ENCODE measurements at places on chromosomes 2 and 18. TPM values are rescaled to one million over a fixed set of nuclear protein-coding genes. Genes with fewer than 3 reads are reported as not detected.

MRO gene
- total RNA-seq, result not detected

- H3K4me1 ChIP-seq, result peaks cover 24% of the 10 kb centered on the region
- no peak for DNase-seq
- H3K4me3 ChIP-seq, result no peak overlapping the region
- no peaks in the 10 kb centered on the region for H3K36me3 ChIP-seq
Measured at GRCh38 chr18:58056852-58057251, 12.8 kb downstream of the NEDD4L start.

LRATD1 gene
- 4.7 TPM for total RNA-seq

ZNF385B gene
- not detected for total RNA-seq

- no peak overlapping the region for H3K27ac ChIP-seq
- H3K27me3 ChIP-seq, result no peaks in the 10 kb centered on the region
- H3K36me3 ChIP-seq, result peaks cover 4% of the 10 kb centered on the region
- peaks cover 13% of the 10 kb centered on the region for H3K4me1 ChIP-seq
Measured at GRCh38 chr2:54420524-54421172, 35.5 kb upstream of the SPTBN1 start.

- H3K4me3 ChIP-seq, result no peak overlapping the region
- H3K27ac ChIP-seq, result no peak overlapping the region
- no peaks in the 10 kb centered on the region for H3K27me3 ChIP-seq
- no peaks in the 10 kb centered on the region for H3K36me3 ChIP-seq
- H3K4me1 ChIP-seq, result no peaks in the 10 kb centered on the region
- DNase-seq, result peak; percentile 78
Measured at GRCh38 chr18:70454704-70455322, 166.0 kb downstream of the SOCS6 start.

GRCh38 chr2:16774980-16775898, 109.6 kb upstream of the CYRIA start:
- H3K27me3 ChIP-seq, result peaks cover 4% of the 10 kb centered on the region
- no peak overlapping the region for H3K4me3 ChIP-seq
- no peak overlapping the region for H3K27ac ChIP-seq
- no peaks in the 10 kb centered on the region for H3K36me3 ChIP-seq

- DNase-seq, result no peak
- no peaks in the 10 kb centered on the region for H3K27me3 ChIP-seq
- no peak overlapping the region for H3K27ac ChIP-seq
- no peaks in the 10 kb centered on the region for H3K4me1 ChIP-seq
Measured at GRCh38 chr2:150370561-150370960, 116.9 kb downstream of the RND3 start.

DNA sequence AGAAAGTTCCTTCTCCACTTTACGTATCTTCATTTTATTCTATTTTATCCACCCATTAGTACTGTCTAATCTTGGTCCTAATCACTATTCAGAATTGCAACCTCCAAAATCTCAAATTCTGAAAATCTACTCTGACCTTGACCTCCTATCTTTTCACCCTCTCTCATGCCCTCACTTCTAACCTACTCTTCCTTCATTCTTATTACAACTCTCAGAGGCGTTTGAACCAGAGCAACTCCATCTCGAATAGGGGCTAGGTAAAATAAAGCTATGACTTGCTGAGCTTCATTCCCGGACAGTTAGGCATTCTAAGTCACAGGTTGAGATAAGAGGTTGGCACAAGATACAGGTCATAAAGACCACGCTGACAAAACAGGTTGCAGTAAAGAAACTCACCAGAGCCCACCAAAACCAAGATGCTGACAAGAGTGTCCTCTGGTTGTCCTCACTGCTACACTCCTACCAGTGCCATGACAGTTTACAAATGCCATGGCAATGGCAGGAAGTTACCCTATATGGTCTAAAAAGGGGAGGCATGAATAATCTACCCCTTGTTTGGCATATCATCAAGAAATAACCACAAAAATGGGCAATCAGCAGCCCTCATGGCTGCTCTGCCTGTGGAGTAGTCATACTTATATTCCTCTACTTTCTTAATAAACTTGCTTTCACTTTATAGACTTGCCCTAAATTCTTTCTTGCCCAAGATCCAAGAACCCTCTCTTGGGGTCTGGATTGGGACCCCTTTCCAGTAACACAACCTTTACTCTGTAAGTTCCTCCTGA, 11.4 kb downstream of the CCDC88A start:
- DNase-seq, result peak; percentile 31
- H3K4me1 ChIP-seq, result peaks cover 17% of the 10 kb centered on the region
- peak overlapping the region; percentile 0 for H3K4me3 ChIP-seq
- peak overlapping the region; percentile 46 for H3K27ac ChIP-seq
- H3K36me3 ChIP-seq, result peaks cover 31% of the 10 kb centered on the region

DNA sequence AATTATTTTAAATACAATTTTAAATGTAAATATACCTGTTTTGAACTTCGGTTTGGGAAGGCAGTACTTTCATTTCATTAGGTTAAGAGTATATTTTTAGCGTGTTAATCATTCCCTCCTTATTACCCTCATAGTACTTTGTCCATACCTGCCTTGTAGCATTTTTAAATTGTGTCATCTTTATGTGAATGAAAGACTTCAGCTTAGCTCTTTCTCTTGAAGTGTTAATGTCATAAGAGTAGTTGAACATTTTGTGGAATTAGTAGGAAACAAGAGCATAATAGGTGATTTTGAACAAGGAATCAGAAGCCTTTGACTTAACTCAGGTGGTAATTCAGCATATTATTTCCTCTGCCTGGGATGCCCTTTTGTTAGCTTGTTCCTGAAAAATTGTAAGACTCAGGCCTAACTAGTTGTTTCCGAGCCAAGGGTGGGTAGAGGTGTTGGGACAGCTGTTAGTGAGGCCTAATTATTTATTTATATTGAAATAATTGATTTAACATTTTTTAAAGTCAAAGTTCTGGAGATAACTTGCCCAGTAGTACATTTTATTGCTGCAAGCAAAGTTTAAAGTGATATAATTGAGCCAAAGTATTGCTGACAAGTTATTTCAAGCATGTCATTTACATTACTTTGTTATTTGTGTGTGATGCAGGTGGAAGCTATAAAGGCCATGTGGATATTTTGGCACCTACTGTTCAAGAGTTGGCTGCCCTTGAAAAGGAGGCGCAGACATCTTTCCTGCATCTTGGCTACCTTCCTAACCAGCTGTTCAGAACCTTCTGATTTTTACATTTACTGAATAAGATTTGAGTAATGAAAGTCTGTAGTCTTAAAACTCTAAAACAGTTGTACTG, 38.7 kb downstream of the DDX1 start:
- no peak overlapping the region for H3K27ac ChIP-seq
- no peaks in the 10 kb centered on the region for H3K4me1 ChIP-seq
- no peak for DNase-seq
- H3K27me3 ChIP-seq, result no peaks in the 10 kb centered on the region
- H3K4me3 ChIP-seq, result no peak overlapping the region

DNA sequence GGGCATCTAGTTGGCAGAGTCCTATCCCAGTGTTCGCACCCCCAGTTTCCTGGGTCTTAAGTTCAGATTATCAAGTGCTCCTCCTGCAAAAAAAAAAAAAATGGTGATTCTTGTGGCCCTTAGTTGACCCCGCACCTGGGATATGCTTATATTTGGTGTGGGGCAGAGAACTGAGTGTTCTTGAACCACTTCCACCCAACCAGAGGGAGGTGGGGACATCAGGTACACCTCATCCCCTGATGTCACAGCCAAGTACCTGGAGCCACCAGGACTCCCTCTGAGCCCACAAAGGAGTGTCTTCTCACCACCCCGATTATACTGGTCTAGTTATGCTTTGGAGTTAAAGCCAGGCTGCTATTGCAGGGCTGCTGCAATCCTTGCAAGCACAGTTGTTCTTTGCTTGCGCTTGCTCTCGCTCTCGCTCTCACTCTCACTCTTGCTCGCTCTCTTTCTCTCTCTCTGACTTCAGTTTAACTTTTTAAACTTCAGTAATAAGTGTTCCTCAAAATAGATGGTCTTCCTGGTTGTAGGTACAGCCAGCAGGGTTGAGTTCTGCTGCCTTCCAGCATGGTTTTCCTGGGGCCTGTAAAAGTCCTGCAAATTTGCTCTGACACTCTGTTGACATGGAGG, 265.7 kb downstream of the NEDD4L start:
- H3K27me3 ChIP-seq, result no peaks in the 10 kb centered on the region
- H3K4me1 ChIP-seq, result peaks cover 30% of the 10 kb centered on the region
- H3K27ac ChIP-seq, result peak overlapping the region; percentile 43
- DNase-seq, result no peak

PLB1 gene
- total RNA-seq, result 0.91 TPM

DNA sequence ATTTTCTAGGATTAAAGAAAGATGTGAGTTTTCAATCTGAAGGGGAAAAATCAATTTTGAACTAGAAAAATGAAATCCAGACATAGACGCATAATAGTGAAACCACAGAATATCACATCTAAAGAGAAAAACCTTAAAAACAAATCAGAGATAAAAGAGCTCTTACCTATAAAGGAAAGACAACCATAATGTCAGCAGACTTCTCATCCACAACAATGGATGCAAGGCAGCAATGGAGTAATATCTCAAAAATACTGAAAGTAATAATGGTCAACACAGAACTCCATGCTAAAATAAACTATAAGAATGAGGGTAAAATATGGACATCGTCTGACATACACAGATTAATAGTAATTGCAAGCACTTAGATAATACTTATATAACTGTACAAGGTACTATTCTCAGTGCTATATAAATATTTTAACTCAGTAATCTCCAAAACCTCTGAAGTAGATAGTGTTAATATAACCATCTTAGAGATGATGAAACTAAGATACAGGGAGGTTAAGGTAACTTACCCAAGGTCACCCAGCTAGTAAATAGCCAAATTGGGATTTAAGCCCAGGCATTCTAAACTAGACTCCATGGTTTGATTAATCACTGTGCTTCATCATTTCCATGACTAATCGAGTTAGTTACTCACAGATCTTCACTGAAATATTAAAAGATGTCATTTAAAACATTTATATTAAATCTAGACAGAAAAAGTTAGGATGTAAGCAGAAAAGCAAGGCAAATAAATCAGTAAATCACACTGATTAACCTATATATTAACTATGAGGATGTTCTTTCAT, 89.4 kb upstream of the SPTBN1 start:
- DNase-seq, result no peak
- peaks cover 12% of the 10 kb centered on the region for H3K27me3 ChIP-seq
- H3K36me3 ChIP-seq, result no peaks in the 10 kb centered on the region
- H3K4me3 ChIP-seq, result no peak overlapping the region
- H3K27ac ChIP-seq, result no peak overlapping the region

DNA sequence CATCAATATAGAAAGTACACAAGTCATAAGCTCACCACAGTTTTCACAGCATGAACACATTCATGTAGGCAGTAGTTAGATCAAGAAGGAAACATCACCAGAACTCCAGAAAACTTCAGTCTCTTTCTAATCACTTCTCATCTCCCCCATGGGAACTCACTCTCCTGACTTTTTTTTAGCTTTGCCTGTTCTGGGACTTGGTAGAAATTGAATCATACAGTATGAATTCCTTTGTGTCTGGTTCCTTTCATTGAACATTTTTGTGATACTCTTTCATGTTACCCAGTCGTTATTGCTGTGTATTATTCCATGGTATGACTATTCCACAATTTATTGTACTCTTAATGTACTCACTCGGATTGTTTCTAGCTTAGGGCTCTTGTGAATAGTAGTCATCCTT, 160.2 kb downstream of the TAF4B start:
- H3K36me3 ChIP-seq, result peaks cover 8% of the 10 kb centered on the region
- no peak overlapping the region for H3K27ac ChIP-seq
- no peak for DNase-seq
- no peaks in the 10 kb centered on the region for H3K27me3 ChIP-seq
- no peak overlapping the region for H3K4me3 ChIP-seq

DNA sequence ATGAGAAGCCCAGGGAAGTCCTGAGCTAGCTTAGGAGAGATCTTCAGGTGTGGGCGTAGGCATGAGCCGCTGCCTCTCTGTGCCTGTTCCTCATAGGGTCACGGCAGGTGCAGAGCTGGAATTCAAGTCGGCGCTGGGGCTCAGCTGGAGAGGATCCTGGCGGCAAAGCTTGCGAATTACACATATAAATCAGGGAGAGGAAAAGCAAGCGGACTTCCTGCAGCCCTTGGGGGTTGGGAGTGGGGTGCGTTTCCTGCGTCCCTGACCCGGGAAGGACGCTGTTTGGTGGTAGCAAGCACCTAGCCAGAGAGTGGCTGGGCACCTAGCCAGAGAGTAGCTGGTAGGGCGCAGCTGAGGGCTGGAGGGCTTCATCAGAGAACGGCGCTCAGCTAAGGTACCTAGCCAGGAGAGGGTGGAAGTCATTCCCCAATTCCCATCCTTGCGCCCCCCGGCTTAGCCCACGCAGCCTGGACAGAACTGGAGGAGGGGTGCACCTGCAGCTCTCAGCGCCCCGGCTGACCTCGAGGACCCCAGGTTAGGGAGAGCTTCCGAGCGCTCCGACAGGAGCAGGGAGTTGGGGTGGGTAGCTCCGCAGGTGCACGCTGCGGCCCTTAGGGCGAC, 459 bp upstream of the EFR3B start:
- H3K27me3 ChIP-seq, result peaks cover 37% of the 10 kb centered on the region
- no peaks in the 10 kb centered on the region for H3K36me3 ChIP-seq
- no peak overlapping the region for H3K27ac ChIP-seq
- DNase-seq, result peak; percentile 23
- H3K4me1 ChIP-seq, result peaks cover 5% of the 10 kb centered on the region
- H3K4me3 ChIP-seq, result peak overlapping the region; percentile 70

DNA sequence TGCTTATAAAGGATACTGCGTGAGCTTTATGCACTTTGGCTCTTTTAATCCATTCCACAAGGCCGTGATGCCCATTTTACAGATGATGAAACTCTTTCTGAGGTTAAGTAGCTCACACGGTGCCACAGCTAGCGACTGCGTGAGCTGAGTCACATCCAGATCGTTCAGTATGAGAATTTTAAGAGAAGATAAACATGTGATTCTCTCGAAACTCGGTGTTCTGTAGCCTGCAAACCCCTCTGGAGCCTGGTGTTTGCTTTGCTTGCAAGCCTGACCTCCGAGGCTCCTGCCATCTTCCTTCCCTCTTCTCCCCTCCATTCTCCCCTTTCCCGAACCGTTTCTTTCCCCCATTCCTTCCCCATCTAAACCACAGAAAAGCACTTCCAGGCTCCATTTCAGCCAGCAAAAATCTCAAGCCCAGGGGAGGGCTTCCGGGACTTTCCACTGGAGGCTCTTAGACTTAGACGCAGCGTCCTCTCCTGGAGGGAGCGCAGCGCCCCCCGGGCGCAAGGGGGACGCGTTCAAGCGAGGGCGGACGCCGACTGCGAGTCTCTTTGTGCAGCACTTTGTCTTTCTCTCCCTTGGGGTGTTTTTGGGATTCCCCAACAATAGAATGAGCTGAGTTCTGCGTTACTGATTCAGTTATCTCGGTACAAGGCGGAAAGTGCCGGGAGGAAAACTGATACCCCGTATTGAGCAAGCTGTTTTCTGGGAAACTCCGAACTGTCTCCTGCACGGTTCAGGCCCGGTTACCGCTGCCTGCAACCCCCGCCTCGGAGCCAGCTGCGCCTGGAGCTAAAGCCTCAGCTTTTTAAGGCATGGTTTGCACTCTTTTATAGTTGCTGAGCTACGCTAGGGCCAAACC, 38.0 kb downstream of the CYP1B1 start:
- no peak overlapping the region for H3K27ac ChIP-seq
- H3K27me3 ChIP-seq, result peaks cover 32% of the 10 kb centered on the region
- H3K4me3 ChIP-seq, result no peak overlapping the region
- no peaks in the 10 kb centered on the region for H3K4me1 ChIP-seq

GCG gene
- not detected for total RNA-seq

SP9 gene
- not detected for total RNA-seq

Data from MCF 10A (cell line).